Activated CD4-positive, alpha-beta T cell treated with anti-CD3 and anti-CD28 coated beads, Interleukin-2, amount 50 U/mL, for 16 hours (primary cell): ENCODE measurements at places on chromosomes 11 and 22.

GRCh38 chr11:5815534-5815933 lies 6.8 kb downstream of the OR52N2 start:
- DNase-seq, result no peak

GRCh38 chr11:75558939-75559843 lies 2.9 kb upstream of the SERPINH1 start:
- no peak for DNase-seq

DNA sequence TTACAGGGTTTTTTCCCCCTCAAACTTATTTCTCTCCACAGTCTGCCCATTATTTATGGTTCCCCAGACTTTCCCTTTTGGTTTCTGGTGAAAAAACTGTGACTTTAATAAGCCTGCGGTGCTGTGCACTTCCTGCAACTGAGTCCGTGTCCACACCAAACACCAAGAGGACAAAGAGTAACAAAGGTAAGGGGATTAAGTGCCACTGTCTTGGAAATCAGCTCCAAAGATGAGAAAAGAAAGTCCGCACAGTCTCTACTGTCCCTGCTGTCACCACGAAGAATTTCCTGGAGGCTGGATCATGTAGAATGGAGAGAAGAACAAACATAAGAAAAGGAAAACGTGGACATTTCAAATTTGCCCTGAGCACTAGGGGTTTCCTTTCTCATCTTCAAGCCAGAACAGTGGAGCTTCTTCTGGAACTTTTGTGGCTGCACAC lies 17.9 kb upstream of the PRAME start:
- DNase-seq, result no peak

DNA sequence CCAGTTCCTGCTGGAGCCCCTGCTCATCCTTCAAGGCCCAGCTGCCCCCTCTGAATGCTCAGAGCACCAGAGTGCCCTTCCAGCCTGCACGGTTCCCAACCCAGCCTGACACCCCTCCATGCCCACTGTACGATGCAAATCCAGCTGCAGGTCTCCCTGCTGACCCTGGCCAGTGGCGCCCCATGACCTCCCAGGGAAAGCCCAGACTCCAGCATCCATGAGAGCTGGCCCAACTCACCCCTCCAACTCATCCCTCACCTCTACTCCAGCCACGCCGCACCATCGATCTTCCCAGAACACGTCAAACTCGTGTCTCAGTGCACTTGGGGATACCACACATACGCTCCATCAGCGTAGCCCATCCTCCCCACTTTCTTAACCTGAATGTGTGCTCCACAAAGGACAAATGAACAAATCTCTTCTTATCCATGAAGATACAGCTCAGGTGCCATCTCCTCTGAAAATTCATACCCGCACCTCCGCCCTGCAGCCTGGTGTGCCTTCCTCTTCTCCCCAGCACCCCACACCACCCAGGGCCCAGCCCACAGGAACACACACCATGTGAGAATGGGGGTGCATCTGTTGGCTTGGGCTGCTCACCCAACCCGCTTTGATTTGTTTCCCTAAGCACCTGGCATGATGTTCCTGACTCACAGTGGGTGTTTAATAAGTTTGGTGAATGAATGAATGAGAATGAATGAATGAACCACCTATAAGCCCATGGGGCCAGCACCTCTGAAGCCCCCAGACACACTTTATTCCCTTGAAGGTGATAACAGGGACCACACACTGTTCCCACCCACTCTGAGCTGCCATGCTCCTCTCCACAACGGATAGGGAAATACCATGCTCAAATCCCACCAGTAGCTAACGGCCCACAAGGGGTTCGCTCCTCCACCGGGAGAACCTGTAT lies 6.2 kb downstream of the PLA2G6 start:
- no peak for DNase-seq

DNA sequence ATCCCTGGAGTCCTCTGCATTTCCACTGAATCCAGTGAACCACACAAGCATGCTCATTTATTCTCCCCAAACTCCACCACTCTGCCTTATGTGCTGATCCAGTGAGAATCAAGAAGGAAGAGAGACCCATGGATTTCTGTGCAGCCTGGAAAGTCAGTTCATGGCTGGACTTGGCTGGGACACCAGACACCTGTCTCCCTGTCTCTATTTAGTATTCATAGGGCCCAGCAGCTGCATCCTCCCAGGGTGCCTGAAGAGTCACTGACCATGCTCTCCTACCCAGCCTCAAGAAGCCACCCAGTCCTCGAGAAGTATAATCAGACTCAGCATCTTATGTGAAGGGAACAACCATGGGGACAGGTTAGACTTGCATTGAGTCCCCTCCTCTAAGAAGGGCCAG lies 83.2 kb downstream of the ZNF280B start:
- no peak for DNase-seq

- DNase-seq, result peak; percentile 75
Observed at GRCh38 chr22:25069758-25070481, 117.4 kb downstream of the KIAA1671 start.

DNA sequence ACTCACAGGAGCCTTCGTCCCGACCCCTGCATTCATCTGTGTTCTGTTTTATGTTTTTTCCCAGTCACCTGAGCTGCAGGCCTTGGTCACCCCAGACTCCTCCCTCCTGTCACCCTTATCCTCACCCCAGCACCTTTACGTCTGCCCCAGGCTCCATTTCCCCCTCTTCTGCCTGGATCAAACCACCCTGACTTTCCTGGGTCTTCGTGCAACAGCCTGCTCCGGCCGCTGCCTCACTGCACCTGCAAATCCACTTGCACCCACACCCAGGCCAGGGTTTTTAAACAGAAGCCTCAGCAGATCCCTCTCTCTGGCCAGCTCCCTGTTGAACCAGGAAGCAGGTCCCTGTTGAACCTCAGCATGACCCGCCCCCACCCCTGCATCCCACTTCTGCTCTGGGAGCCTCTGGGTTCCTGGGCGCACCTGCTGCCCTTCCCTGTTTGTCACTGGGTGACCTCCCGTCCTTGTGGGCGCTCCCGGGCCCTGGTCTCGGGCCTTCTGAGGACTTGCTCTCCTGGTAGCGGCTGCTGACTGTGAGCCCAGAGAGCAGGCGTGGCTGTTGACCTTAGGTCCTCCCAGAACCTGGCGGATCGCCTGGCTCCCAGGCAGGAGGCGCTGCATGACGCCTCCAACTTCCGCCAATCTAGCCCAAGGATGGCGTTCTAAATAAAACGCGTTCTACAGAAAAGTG lies 12.8 kb downstream of the MAPK8IP2 start:
- no peak for DNase-seq

DNA sequence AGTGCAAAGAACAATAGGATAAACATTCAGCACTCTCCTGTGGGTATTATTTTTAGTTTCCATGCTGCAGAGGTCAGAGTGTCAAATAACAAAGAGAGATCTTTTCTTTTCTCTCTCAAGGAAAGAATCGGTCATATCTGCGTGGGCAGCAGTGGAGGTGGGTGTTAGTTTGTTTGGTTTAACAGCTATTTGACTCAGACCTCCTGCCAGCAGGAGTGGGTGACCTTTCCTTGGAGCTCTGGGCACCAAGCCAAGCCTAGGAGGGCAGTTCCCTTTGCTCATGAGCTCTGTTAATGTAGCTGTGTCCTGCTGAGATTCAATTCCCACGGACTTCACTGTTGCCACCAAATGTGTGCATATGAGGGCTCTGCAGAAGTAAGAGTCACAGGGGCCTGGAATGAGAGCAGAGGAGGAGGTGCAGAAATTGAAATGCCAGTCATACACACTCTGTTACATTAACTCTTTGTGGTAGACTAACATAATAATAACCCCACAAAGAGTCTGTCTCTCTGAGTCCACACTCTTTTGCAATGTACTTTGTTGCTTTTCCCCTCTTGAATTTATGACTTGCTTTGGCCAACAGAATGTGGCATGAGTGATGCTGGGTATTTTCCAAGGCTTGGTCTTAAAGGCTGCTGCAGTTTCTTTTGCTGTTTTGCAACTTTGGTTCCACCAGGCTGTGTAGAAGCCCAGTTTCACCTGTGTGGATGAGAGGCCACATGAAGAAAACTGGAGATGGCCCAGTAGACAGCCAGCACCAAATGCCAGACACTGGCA lies 76.0 kb upstream of the GRK3 start:
- DNase-seq, result peak; percentile 13

GRCh38 chr11:101436511-101437142 lies 147.2 kb downstream of the TRPC6 start:
- DNase-seq, result peak; percentile 14

- DNase-seq, result peak; percentile 36
Observed at GRCh38 chr11:7154881-7155361, 66.1 kb downstream of the RBMXL2 start.

DNA sequence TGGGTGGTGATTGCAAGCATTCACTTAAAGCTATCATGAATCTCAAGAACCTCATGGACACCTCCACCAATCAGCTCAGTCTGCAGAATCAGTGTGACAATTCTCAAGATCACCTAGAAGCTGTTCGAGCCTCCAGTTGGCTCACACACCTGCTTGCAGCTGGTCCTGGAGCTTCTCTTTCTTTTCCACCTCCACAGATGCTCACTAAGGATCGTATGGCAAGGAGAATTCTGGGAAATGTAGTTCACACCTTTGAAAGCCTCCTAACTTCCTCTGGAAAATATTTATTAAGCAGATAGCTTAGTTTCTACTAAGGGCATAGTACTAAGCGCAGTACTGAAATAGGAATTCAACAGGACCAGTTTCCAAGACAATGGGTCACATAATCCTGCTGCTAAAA lies 26.2 kb downstream of the FSHB start:
- no peak for DNase-seq

DNA sequence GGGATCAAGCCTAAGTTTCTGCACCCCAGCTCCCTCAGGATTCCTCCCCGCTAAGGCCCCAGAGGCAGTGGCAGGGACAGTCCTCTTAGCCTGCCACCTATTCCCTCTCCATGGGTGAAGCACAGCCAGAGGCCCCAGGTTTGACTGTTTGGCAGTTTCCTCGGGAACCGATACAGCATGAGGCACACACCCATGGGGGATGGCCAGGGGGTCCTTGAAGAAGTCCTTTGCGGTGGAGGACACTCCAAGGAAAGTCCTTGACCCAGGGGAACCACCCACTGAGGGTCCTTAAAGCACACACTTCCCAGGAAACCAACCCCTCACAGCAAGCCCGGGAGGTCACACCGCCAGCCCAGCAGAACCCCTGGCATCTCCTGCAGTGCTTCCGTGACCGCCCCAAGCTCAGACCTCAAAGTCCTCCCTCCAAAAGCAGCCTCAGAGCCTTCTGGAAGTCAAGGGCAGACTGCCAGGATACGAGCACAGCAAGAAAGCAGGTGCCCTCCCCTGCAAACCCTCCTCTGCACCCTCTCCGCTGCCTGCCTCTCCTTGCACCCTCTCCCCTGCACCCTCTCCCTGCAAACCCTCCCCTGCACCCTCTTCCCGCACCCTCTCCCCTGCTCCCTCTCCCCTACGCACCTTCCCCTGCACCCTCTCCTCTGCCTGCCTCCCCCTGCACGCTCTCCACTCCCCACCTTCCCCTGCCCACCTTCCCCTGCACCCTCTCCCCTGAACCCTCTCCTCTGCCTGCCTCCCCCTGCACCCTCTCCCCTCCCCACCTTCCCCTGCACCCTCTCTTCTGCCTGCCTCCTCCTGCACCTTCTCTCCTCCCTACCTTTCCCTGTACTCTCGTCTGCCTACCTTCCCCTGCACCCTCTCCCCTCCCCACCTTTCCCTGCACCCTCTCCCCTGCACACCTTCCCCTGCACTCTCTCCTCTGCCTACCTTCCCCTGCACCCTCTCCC lies 1.4 kb downstream of the SIGIRR start:
- DNase-seq, result no peak

DNA sequence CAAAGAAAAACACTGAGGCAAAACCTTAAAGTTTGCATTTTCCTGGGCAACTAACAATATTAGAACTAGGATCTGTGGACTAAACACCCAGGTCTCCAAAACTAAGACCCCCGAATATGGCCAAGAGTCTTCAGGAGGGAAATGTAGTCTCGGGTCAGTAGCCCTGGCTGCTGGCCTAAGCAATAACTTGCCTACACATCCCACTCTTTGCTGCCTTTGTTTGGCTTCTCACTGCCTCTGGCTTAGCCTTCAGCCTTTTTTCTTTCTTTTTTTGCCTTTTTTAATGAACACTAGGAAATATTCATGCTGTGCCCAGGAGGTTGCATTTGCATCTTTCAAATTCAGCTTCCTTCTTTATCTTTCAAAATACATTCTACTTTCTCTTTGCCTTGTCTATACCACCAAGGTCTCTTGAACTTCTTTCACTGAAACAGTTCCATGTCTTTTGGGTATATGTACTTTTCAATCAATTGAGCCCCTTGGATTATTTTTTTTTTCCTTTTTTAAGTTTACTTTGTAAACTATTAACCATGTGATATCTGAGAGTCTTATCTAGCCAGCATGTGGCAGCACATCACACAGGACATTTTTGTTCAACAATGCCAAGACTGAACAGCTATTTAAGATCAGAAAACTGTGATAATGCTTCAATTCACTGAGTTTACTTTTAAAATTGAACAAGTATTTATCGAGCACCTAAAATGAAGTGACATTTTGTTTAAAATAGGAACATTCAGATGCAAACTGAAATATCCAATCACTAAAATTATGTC lies 165.0 kb upstream of the TRPC6 start:
- no peak for DNase-seq

- no peak for DNase-seq
Observed at GRCh38 chr11:134676516-134677287, 264.7 kb upstream of the B3GAT1 start.
